ENCODE measurements at places on chromosomes 4 and X.

- no peak for DNase-seq
These were observed 7.5 kb downstream of the MSANTD1 start for GRCh38 chr4:3256230-3257102.

DNA sequence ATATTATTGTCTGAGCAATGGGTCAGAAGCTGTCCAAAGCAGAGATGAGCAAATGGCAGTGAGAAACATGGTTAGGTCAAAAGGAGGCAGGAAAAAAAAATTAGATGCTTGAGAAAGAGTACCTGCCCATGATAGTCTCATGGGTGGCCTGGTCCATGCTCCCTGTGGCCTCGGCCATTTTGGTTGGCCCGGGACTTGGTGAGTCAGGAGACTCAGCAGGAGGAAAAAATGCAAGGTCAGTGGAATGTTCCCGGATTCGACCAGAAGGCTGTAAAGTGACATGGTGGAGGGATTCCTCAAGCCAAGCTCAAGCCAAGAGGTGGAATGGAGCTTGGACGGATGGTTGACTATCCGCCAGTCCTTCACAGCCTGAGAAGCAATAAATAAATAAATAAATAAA is 236.7 kb downstream of the ASMT start:
- no peak for DNase-seq

DNA sequence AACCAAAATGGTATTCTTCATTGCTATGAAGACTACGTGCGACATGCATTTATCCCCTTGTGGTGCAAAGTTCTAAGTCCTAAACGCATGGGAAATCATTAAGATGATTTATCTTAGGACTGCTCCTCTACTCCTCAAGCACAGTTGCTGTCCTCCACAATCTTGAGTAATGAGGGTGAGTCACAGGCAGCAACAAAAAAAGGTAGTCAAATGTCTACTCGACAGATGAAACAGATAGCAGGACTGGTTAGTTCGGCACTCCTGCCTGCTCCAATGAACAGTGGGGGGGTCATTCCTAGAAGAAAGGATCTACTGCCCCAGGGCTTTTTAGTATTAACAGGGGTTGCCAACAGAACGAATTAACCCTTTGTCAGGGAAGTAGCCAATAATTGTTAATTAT is 233.7 kb upstream of the FGF13 start:
- DNase-seq = no peak

DNA sequence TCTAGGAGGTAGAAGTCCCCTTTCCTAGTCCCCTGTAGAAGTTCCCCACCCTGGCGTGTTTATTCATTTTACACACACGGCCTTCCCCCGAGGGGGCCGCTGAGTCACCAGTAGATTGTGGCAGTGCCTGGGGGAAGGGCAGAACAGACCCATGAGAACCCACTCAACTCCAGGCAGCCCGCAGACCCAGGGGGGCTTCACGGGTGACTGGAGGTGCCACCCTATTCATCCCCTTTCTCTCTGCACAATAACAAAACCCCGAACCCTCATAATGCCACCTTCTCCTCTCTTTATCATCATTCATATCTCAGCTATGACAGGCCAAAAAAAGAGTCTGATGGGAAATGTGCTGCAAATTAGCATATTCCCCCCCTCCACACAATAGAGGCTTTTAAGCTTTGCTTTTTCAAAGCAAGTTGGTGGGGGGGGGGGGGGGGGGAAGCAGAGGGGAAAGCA is 20.4 kb upstream of the GPM6B start:
- no peak for DNase-seq

- no peak for DNase-seq
These were observed 161.7 kb upstream of the MAMLD1 start for GRCh38 chrX:150201391-150201790.

DNA sequence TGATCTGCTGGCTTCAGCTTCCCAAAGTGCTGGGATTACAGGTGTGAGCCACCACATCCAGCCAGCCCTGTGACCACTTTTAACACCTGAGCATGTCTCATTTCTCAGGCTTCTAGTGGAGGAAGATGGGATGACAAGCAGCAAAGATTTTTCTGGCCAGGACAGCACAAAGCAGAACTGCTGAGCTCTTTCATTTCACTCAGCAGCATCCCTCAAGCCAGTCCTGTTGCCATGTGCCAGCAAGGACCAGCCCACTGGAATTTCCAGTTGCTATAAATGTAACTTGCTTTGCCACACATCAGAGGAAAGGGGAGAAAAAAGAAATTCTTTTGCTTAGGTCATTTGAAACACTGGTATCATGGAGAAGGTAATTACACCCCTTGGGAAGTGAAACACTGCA is 75.9 kb downstream of the SLC9A7 start:
- DNase-seq = no peak

GRCh38 chrX:11641349-11642065 is 24.2 kb downstream of the ARHGAP6 start:
- DNase-seq = no peak

DNA sequence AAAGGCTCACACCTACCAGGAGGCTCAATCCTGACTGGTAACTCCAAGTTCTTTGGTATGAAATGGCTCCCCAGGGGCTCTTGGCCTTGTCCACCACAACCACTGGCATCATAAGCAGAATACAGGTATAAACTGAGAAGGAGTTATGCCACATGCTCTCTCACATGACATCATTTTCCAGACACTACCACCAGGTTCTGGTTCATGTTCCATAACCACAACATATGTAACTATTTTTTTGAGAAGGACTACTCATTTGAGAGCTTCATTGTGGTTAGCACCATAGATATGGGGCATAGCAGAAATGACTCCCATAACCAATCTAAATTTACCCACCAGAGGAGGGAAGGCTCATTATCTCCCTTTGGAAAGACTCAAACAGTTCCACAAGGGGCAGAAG is 19.6 kb downstream of the PRDM5 start:
- no peak for DNase-seq

GRCh38 chr4:81789741-81790399 is 318.2 kb upstream of the RASGEF1B start:
- DNase-seq = no peak

DNA sequence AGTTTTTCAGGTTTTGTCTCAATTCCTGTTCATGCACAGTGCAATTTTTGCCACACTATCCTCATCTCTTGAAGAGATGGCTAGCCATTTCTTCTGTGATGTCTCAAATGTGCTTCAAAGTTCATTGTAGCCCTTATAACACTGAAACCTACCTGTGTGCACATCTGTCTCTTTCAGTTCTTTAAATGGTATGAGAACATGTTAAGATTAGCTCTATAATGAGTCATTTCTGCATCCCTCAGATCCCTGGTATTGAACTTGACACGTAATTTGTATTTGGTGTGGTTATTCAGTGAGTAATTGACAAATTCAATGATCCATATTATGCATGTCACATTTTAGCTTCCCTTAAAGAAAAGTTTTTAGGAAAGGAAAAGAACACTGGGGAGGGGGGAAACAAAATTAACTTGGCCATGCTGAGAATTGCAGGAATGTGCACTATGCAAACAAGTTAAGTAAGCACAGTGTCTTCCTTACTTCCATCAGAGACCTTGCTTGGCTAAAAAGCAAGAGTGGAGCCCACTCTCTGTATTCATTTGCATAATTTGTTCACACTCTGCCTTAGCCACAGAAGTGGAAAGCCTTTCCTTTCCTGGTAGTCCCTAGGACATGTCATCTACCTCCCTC is 659.8 kb upstream of the MAGEB2 start:
- no peak for DNase-seq

DNA sequence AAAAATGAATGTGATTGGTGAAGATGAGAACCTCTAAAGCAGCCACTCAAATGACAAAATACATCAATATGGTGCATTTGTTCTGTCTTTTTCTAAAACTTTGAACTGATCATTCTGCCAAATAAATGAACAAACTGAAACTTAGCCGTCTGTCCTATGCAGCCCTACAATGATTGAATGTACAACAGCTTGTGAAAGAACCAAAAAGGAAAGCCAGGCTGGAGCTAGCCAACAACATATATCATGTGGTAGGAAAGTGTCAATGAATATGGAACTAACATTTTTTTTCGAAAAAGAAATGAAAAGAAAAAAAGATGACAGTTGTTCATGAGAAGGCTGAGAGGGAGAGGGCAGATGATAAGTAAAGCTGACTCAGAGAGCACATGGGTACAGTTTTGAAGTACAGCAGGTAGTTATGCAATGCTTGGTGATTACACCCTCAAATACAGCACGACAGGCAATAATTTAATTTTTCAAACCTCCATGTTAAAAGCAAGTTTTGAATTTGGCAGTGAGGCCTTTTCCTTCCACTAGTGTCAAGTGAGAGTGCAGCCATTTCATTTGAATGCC is 21.2 kb upstream of the SLC7A11 start:
- no peak for DNase-seq

- no peak for DNase-seq
These were observed 15.7 kb downstream of the ATP8A1 start for GRCh38 chr4:42641161-42641560.

DNA sequence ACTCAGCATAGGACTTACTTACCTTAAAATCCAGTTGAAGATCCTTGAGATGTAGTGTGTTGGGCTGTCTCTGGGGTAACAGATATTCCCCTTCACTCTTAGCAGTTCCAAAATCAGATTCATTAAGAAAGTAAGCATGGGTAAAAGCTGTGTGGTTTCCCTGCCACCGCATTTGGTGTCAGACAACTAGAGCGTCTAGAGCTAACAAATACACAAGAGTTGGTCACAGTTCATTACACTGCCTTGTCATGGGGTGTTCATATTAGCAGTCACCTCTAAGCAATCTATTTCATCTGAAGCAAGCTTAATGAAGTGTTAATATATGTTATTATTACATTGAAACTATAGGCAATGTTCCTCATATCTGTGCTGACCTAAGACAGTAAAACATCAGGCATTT is 342.8 kb downstream of the PPARGC1A start:
- no peak for DNase-seq

DNA sequence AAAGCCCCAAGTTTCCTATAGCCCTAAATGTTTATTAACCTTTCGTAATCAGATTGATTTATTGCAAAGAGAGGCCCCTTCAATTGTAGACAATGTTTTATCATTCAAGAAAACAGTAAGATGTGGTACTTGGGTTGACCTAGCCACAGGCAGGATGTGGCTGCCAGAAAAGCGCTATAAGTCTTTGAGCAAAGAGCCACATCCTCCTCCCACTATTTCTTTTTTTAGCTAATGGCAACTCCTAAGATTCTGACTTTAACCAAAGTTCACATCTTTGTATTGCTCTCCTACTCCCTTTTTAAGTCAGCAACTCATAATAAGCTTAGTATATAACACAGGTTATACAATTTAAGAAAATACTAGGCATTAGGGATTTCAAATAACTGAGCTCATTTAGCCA is 70.7 kb upstream of the PPP3CA start:
- DNase-seq = peak; percentile 33

- DNase-seq = no peak
These were observed 9.7 kb upstream of the SRD5A3 start for GRCh38 chr4:55336138-55337034.

DNA sequence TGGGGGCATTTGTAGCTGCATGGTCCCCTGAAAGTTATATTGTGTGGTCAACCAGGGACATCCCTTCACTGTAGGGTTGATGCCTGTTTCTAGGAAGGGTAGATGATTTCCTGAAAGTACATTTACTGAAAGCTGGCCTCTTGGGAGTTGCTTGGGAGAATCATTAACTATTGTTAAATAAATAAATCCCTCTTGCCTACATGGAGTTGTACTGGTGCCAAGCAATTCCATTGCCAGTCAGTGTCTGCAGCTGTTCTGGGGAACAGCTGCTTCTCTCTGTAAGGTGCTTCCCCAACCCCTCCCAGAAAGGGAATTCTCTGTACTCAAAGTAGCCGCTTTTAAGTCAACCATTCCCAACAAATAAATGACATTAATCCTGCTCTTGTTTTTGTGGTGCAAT is 51.1 kb downstream of the C4orf51 start:
- no peak for DNase-seq

GRCh38 chrX:121456315-121456714 is 408.9 kb downstream of the GLUD2 start:
- DNase-seq = no peak
